Esophagus squamous epithelium (tissue), 5 donors: ENCODE measurements at places on chromosomes 1 and 21.

DNA sequence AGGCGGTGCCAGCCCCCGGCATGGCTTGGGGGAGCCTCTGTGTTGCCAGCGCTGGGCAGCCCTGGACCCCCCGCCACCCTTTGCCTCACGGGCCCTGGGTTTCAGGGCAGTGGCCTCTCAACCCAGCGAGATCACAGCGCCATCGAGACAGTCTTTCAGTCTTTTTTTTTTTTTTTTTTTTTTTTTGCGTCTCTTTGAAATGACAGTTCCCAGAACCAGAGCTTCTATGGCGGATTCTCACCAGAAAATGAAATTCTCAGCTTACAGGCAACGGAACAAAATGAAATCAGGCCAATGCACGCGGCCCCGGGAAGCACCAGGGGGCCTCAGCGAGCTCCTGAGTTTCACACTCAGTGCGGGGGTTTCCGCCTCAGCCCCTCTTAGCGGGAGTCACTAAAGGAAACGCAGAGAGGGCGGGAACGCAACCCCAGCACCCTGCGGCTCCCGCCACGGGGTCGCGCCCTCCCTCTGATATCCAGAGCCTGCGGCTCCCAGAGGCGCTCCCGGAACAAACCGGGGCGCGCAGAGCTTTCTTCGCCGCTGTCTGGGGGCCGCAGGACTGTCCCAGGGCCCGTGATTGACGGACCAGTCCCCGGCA is 8.0 kb upstream of the COL6A1 start:
- no peak for DNase-seq

DNA sequence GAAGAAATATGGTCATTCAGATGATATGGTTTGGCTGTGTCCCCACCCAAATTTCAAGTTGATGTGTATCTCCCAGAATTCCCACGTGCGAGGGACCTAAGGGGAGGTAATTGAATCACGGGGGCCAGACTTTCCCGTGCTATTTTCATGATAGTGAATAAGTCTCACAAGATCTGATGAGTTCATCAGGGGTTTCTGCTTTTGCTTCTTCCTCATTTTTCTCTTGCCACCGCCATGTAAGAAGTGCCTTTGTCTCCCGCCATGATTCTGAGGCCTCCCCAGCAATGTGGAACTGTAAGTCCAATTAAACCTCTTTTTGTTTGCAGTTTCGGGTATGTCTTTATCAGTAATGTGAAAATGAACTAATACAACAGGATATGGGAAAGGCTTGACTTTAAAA is 1.4 kb upstream of the DPM3 start:
- no peak for DNase-seq

GRCh38 chr1:67626861-67627235 is 58.2 kb upstream of the GADD45A start:
- DNase-seq, result no peak

DNA sequence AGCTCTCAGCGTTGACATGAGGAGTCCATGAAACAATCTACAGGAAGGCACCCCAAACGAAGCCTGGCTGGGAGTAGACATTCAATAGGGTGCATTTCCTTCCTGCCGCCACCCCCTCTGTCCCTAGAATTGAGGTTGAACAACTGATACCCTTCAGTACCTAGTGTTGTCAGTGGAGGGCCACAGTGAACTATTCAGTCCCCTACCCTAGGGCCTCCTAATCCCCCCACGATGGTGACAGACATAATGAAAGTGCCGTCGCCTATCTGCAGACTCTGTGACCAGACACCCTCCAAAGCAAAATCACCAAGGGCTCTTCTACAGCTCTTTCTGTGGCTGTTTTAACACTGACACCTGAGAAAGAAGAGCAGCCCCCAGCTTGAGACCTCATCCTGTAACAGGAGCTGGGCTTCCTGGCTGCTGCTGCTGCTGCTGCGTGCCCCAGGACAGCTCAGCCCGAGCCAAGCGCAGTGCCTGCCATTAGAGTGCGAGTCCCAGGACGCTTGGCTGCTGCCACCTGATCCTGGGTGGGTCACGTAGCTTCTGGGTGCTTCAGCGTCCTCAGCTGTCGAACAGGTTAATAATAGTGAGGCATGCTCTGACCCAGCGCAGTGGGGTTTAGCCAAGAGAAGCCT is 183.0 kb downstream of the ZBTB18 start:
- no peak for DNase-seq

GRCh38 chr1:230077011-230077410 is 10.0 kb downstream of the GALNT2 start:
- no peak for DNase-seq

- no peak for DNase-seq
Observed at GRCh38 chr21:45084121-45084520, 9.7 kb downstream of the ADARB1 start.
